CD8-positive, alpha-beta memory T cell (primary cell): ENCODE measurements at places on chromosomes 6 and 20.
A peak's percentile ranks its signal among the peaks of the same experiment; 100 is the strongest.

DNA sequence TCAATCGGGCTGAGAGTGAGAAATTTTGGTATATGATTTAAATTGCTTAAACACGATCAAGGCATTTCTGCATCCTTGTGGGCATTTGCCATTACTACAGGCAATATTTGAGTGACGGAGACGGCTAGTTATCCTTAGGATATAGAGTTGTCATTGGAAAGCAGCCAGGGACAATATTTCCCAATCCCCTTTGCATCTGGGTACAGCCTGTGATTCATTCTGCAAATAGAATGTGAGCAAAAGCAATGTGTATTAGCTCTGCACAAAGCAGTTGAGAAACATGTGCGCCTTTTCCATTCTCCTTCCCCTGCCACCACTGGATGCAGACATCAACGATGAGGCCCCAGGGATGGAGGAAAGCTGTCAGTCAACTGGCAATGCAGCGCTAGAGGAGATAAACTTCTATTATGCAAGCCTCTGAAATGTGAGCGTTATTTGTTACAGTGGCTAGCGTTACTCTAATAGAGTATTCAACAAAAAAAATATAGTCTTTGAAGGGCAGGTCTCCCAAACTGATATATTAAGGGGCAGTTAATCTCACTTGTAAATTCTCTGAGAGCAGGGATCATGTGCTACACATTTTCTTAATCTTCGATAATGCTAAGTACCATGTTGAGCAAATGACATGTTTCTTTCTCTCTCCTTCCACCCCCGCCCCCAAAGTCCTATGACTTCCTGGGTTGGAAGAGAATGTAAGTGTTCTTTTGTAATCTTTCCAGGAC is 37.1 kb upstream of the NCOA3 start:
- H3K27ac ChIP-seq: no peak overlapping the region
- H3K36me3 ChIP-seq: no peaks in the 10 kb centered on the region
- no peak overlapping the region for H3K4me3 ChIP-seq

DNA sequence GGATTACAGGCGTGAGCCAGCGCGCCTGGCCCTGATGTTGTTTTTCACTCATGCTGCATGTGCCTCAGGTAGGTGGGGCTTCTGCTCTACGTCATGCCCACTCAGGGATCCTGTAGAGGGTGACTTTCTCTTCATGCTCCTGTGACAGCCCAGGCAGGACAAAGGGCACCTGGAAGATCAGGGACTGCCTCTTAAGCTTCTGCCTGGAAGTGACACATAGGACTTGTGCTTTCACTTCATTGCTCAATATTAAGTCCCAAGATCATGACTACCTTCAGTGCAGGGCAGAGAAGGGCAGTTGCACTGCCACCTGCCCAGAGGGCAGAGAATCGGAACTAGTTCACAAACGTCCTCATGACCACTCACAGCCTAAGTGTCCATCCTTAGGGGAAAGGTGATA is 249.5 kb upstream of the SULF2 start:
- H3K27ac ChIP-seq: no peak overlapping the region
- DNase-seq: no peak
- no peaks in the 10 kb centered on the region for H3K27me3 ChIP-seq
- H3K36me3 ChIP-seq: no peaks in the 10 kb centered on the region

DNA sequence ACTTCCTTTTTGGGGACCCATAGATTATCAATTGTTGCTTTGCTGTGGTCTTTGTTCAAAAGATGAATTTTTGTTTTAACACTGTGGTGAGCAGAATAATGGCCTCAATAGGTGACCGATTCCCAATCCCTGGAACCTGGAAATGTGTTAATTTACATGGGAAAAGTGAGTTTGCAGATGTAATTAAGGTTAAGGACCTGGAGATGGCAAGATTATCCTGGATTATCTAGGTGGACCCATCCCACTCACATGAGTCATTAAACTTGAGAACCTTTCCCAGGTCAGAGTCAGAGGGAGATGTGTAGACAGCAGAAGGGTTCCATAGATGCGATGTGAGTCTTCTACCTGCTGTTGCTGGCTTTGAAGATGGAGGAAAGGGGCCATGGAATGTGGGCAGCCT is 36.2 kb upstream of the HBS1L start:
- H3K27ac ChIP-seq: no peak overlapping the region
- H3K4me1 ChIP-seq: peaks cover 80% of the 10 kb centered on the region
- no peak for DNase-seq
- H3K4me3 ChIP-seq: no peak overlapping the region

GRCh38 chr6:72642435-72642834 is 20.6 kb downstream of the KCNQ5 start:
- no peaks in the 10 kb centered on the region for H3K36me3 ChIP-seq
- DNase-seq: no peak
- H3K27me3 ChIP-seq: no peaks in the 10 kb centered on the region
- H3K4me3 ChIP-seq: no peak overlapping the region
- no peak overlapping the region for H3K27ac ChIP-seq
- no peaks in the 10 kb centered on the region for H3K4me1 ChIP-seq

DNA sequence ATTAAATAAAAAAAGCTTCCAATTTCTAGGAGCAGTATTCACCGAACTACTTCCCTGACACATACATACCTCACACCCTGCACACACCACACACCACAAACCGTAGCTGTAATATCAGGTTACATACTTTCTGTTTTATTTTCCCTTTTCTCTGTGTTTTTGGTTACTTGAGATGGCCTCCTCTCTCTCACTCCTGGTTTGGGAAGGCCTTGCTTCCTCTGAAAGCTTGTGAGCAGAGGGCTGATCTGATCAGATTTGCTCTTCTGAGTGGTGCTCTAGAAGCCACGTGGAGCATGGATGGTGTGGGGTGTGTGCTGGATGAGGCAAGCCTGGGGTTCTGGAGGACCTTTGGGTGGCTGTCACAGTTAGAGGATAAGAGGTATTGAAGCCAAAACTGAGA is 20.9 kb downstream of the UTRN start:
- H3K27me3 ChIP-seq: no peaks in the 10 kb centered on the region
- peaks cover 34% of the 10 kb centered on the region for H3K4me1 ChIP-seq
- H3K36me3 ChIP-seq: no peaks in the 10 kb centered on the region

GRCh38 chr6:39882531-39882899 is 51.7 kb downstream of the MOCS1 start:
- H3K27ac ChIP-seq: no peak overlapping the region
- no peaks in the 10 kb centered on the region for H3K36me3 ChIP-seq
- no peaks in the 10 kb centered on the region for H3K27me3 ChIP-seq
- H3K4me1 ChIP-seq: no peaks in the 10 kb centered on the region

- H3K4me1 ChIP-seq: peaks cover 5% of the 10 kb centered on the region
- no peak overlapping the region for H3K4me3 ChIP-seq
- peak; percentile 78 for DNase-seq
Measured at GRCh38 chr20:49610691-49611538, 43.0 kb upstream of the PTGIS start.

- DNase-seq: no peak
- H3K36me3 ChIP-seq: no peaks in the 10 kb centered on the region
- no peak overlapping the region for H3K27ac ChIP-seq
- no peaks in the 10 kb centered on the region for H3K4me1 ChIP-seq
Measured at GRCh38 chr6:135972586-135972985, 121.1 kb downstream of the PDE7B start.

DNA sequence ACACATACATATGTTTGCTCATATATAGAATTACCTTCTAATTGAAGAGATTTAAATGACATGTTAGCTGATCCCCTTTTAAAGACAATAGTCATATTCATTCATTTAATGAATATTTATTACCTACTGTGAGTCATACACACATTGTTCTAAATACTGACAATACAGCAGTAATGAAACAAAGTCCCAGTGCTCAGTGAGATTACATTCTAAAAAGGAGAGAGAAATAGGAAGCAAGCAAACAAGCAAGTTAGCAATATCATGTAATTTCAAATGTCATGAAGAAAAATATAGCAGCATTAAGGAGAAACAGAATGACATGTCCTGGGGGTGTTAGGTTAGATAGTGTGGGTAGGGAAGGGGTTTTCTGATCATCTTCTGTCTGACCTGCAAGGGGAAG is 136.3 kb downstream of the ADGRB3 start:
- no peak for DNase-seq
- H3K27ac ChIP-seq: no peak overlapping the region
- H3K4me3 ChIP-seq: no peak overlapping the region
- H3K36me3 ChIP-seq: no peaks in the 10 kb centered on the region

GRCh38 chr6:129335792-129336191 is 374.2 kb downstream of the ARHGAP18 start:
- DNase-seq: no peak
- no peaks in the 10 kb centered on the region for H3K36me3 ChIP-seq
- no peaks in the 10 kb centered on the region for H3K27me3 ChIP-seq
- H3K4me3 ChIP-seq: no peak overlapping the region
- H3K4me1 ChIP-seq: no peaks in the 10 kb centered on the region

- H3K4me1 ChIP-seq: peaks cover 43% of the 10 kb centered on the region
- H3K27me3 ChIP-seq: no peaks in the 10 kb centered on the region
- H3K4me3 ChIP-seq: no peak overlapping the region
- no peaks in the 10 kb centered on the region for H3K36me3 ChIP-seq
- no peak for DNase-seq
- no peak overlapping the region for H3K27ac ChIP-seq
Measured at GRCh38 chr6:142570221-142570671, 268.4 kb downstream of the ADGRG6 start.

DNA sequence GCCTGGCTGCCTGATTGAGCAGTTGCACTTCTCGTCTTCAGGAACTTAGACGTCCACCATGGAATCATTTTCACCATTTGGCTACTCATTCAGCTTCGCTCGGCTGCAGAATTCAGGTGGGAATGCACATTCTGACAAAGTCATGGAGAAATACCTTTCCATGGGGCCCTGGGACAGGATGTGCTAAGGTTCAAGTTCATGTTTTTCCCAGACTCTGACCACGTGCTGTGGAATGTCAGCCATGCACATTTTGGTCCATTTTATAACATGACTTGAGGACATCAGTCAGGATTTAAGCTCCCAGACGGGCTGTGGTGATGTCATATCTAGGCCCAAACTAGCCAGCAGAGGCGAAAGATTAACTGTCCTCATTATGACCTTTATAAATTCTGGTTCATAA is 205.3 kb downstream of the TBXT start:
- no peak for DNase-seq
- no peak overlapping the region for H3K27ac ChIP-seq
- no peaks in the 10 kb centered on the region for H3K36me3 ChIP-seq
- H3K4me1 ChIP-seq: no peaks in the 10 kb centered on the region
- no peaks in the 10 kb centered on the region for H3K27me3 ChIP-seq

DNA sequence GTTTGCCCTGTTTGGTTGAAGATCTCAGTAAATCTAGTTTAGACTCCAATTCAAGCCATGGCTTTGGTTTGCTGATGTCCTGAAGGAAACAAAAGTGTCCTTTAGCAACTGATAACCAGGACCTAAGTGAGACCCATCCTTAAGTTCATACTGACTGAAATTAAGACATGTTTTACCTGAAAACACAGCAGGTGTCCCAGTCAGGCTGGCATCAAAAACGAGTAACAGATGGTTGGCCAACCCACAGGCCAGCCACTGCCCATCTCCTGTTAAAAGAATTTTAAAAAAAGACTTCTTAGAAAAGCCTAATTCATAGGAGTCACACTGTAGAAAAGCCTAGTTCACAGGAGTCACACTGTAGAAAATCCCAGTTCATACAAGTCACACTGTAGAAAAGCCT is 58.3 kb downstream of the WDR27 start:
- H3K4me3 ChIP-seq: no peak overlapping the region
- H3K36me3 ChIP-seq: no peaks in the 10 kb centered on the region
- no peaks in the 10 kb centered on the region for H3K4me1 ChIP-seq
- H3K27me3 ChIP-seq: no peaks in the 10 kb centered on the region
- no peak for DNase-seq

DNA sequence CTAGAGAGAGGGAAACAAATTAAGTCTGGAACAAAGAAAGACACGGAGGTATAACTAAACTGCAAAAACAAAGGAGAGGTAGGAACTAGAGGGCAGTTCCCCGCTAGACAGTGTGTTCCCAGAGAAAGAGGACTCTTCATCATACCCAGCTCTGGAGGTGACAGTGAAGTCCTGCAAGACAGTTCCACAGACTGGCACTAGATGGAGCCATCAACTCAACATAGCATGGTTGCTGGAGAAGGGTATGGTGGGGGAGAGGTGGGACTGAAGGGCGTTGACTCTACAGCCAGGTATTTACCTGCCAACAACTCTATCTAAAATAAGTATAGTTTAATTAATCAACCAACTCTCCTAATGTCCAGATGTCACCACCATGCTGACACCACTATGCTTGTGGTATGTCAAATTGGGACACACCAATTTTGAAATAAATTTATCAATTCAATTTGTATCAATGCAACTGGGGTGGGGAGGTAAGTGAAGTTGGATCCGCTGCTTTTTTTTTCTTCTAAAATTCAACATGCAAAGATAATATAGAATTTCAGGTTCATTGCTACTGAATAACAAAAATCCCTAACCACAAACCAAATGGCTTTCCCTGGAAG is 9.7 kb downstream of the BACH2 start:
- H3K27ac ChIP-seq: no peak overlapping the region
- DNase-seq: no peak
- H3K4me1 ChIP-seq: peaks cover 73% of the 10 kb centered on the region
- no peaks in the 10 kb centered on the region for H3K27me3 ChIP-seq
- H3K36me3 ChIP-seq: no peaks in the 10 kb centered on the region
- H3K4me3 ChIP-seq: peak overlapping the region; percentile 59

GRCh38 chr6:42012501-42013133 is 37.7 kb upstream of the TAF8 start:
- no peak for DNase-seq
- no peaks in the 10 kb centered on the region for H3K27me3 ChIP-seq
- no peak overlapping the region for H3K4me3 ChIP-seq
- no peak overlapping the region for H3K27ac ChIP-seq

DNA sequence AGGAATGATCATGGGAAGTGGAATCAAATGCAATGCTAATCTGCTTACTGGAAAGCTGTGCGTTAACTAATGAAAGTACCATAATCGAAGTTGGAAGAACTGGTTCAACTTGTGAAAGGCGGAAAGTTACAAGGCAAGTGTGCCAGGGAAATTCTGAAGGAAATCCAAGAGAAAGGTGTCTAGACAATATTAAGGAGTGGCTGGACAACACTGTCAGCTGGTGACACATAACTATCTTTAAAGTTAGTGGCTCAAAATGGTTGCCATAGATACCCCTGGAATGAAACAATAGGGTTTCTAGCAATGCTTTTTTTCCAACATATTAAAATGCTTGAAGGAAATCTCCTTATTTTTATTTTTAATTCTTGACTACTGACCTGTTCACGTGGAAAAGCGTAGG is 90.4 kb downstream of the BMP2 start:
- H3K36me3 ChIP-seq: no peaks in the 10 kb centered on the region
- H3K4me1 ChIP-seq: no peaks in the 10 kb centered on the region
- H3K4me3 ChIP-seq: no peak overlapping the region
- H3K27ac ChIP-seq: no peak overlapping the region
- H3K27me3 ChIP-seq: no peaks in the 10 kb centered on the region
- no peak for DNase-seq

DNA sequence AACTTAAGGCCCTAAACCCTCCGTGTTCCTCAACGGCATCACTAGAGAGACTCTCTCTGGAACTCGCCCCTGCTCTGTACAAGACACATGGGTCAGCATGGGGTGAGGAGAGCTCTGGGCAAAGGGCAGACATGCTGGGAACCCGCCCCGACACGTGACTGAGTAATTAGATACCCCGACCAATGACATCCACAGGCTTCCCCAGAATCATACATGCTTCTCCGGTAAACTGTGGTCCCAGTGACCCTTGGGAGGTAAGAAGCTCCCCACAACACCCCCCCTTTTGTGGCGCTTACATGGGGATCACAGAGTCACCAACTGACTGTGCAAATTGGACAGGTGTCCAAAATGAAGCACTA is 31.7 kb upstream of the RPS6KA2 start:
- peaks cover 3% of the 10 kb centered on the region for H3K27me3 ChIP-seq
- H3K4me3 ChIP-seq: no peak overlapping the region
- no peaks in the 10 kb centered on the region for H3K36me3 ChIP-seq
- peaks cover 4% of the 10 kb centered on the region for H3K4me1 ChIP-seq
- DNase-seq: no peak
